ENCODE measurements at places on chromosomes 1 and 21.

DNA sequence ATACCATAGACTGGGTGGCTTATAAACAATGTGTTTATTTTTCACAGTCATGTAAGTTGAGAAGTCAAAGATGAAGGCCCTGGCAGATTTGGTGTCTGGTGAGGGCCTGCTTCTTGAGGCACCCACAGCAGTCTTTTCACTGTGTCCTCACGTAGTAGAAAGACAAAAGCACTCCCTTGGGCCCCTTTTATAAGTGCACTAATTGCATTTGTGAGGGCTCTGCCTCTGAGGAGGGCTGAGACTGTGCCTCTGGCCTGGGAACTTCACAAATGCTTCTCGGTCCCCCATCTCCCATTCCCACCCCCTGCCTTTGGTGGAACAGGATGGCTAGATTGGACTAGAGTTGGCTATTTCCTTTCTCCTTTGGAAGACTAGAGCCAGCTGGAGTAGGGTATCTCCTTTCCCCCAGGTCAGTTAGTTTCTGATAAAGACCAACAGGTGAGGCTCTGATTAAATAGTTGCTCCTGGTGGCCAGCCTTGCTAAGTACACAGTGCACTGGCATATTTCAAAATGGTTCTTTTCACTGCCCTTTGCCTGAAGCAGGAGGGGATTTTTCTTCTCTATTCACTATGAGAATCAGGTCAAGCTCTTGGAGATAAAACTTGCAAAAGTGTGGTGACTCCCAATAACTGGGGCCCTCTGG, 82.9 kb downstream of the PLPPR4 start:
- no peak for DNase-seq

DNA sequence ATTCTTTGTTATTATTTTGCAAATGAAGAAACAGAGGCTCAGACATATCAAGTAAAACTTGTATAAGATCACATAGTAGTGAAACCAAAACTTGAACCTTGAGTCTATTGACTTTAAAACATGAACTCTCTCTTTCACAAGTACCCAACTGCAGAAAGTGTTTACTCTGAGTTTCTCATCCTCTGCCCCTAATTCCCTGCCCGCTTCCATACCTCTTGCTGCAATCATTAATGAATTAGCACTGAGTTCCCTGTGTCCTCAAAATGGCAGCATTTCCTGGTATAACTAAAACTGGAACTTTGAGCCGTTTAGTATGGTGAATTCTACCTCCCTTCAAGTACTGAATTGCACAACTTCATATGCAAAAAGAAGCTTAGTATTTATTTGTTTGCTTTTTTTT, 147.7 kb upstream of the DNAH14 start:
- DNase-seq = no peak

GRCh38 chr1:56627636-56628039, 17.5 kb upstream of the PRKAA2 start:
- DNase-seq = no peak

DNA sequence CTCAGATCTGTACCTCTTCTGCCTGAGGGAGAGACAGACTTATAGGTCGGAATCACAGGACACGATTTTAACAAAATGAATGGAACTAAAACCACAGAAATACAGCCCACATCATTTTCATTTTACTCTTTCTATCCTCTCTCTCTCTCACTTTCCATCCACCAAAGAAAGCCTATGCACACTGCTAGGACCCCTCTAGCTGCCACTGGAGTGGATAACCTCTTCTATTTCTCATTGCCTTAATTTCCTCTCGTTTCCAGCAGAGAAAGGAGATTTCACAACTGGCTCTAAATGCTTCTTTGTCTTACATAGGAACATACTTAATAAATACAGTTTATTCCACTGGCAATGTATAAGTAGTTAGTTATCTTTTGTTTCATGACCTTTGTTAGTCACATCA, 867.8 kb upstream of the ADGRL4 start:
- DNase-seq = no peak

- DNase-seq = peak; percentile 8
Observed at GRCh38 chr1:101496109-101496508, 259.3 kb downstream of the S1PR1 start.

DNA sequence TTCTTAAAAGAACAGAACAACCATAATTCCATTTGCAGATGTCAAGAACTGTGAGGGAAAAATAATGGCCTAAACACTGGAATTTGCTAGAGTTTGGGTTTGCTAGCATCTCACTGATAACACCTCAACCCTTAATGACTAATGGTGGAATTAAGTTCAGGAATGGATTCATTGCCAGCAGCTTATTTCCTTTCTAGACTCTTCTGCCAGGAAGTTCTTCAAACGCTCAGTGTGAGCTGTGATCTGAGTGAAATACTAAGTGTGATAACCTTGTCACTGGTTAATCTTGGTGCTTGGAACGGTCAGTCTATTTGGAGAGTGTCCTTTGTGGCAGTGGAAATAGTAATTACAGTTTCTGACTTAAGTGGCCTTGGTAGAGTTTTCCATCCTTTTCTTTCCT, 21.6 kb upstream of the PLEKHM2 start:
- DNase-seq = no peak

GRCh38 chr1:17086751-17087150, 32.5 kb downstream of the PADI2 start:
- DNase-seq = no peak

GRCh38 chr1:180230791-180231505, 884 bp downstream of the LHX4 start:
- peak; percentile 32 for DNase-seq

DNA sequence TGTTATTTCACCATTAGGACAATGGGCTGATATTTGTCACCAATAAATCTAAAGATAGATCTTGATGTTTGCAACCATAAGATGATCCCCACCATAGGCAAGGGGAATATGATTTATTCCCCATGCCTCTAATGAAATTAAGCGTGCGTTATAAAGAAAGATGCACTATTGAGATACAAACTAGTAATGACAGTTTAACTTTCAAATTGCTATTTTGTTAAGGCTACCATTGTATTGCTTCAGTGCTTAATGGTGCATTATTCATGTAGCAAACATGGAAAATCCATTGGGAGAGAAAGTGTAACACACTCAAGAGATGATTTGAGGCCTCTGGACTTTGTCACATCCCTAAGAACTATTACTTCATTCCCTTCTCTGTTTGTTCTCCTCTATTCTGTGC, 108.9 kb upstream of the TRABD2B start:
- DNase-seq = no peak

GRCh38 chr1:218695525-218695924, 350.4 kb downstream of the TGFB2 start:
- DNase-seq = no peak

- DNase-seq = no peak
Observed at GRCh38 chr1:63915121-63915520, 141.3 kb downstream of the ROR1 start.

DNA sequence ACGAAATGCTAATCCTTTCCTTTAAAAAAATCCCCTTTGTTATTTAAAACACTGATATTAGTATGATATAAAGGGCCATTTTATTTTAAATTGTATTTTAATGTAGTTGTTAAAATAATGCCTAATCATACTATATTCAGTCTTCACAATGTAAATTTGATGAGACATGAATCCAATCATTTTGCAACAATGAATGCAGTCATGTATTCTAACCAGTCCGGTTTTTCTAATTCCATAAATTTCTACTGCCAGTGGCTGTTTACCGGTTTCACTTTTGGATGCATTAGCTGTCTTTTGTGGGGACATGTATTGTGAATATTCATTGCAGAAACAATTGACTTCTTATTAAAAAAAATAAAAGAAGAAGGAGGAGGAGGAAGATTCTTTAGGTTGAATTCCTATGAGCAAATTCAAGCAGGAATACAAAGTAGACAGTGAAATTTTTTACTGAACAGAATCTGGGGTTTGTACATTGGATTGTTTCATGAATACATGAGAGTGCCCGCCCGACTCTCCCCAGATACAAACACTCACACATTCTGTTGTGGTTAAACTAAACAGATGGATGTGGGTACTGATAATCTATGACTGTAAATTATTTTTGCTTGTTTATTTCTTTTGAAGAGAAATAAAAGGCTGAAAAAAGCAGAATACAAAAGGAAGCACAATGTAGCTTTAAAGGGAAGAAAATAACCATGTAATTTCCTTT, 624.8 kb upstream of the PTBP2 start:
- DNase-seq = no peak

DNA sequence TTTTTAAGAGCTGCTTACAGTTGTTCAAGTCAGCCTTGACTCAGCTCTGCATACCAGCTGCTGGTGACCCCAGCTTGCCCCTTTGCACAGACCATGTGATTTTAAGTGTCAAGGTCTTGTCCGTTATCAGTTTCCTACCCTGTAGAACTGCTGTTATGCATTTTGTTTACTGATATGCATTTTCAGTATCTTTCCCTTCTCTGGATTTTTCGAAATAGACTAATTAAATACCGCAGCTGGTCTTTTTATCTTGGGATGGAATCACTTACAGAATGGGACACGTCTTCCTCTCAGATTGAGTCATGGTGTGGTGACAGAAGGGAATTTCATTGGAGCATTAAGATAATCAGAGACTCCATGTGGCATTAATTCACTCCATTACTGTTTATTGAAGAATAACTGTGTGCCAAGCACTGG, 145.6 kb downstream of the FMN2 start:
- DNase-seq = no peak

- DNase-seq = no peak
Observed at GRCh38 chr1:68188060-68188538, 44.2 kb downstream of the WLS start.

DNA sequence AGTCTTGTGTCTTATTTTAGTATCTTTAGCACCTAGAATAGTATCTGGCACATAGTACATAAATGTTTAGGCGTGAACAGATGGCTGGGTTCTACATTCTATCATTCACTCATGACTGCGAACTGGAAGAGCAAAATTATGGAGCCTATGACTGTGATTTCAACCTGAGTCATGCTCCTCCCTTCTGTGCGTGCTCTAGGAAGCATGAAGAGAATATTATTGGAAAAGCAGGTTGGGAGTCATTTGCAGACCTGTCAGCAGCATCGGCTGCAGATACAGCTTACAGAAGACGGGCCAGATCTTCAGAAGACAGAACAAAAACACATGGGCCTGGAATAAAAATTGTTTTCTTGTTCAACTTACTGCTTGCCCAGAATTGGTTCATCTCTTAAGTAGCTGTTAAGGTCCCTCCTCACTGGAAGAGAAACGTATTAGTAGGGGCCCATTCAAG, 344.0 kb upstream of the USP24 start:
- no peak for DNase-seq

DNA sequence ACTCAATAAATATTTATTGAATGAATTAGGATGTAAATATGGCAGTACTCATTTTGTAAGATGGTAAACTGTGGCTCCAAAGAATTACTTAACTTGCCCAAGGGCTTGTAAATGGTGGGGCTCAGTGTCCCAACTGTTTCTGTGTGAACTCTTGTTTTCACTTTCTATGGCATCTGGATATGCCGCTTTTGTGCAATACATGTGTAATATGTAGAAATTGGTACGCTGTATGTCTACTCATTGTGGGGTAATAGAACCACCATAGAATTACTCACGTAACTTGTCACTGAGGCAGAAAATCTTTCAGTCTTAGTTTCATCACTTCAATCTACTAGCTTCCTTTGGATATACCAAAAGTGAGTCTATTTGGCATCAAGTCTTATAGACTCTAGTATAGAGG, 977 bp downstream of the PRPF3 start:
- DNase-seq = peak; percentile 31

GRCh38 chr1:29556657-29557056, 320.3 kb downstream of the PTPRU start:
- DNase-seq = no peak

- DNase-seq = no peak
Observed at GRCh38 chr1:64675718-64676345, 69.0 kb upstream of the RAVER2 start.

DNA sequence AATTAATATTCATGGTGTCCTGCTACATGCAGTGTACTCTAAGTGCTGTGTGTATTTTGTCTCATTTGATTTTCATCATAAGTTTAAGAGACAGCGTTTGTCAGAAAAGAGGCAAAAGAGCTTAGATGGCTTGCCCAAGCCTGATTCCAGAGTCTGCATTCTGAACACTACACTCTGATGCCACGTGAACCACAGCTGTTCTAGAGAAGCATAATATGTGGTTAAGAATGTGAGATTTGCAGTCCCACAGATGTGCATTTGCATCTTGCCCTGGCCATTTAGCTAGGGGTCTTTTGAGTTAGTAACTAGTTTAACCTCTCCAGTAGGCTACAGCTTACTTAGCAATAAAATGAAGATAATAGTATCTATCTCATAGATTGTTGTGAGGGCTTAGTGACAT, 9.2 kb upstream of the GADD45A start:
- no peak for DNase-seq

DNA sequence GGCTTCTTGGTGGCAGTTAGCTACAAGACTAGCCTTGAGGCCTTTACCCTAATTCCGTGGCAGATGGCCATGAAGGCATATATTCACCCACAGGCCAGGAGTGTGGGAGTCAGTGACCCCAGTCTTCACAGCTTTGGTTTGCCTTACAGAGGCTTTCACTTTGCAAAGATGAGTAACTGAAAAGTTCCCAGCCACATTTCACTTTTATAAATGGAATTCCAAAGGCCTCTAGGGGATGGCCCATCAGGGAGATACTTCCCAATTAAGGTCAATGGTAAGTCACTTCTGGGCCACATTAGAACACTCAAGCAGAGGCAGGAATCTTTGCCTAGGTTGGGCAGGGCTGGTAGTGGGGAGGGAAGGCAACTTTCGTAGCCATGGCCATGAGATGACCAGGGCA, 13.1 kb upstream of the HEYL start:
- DNase-seq = no peak

- no peak for DNase-seq
Observed at GRCh38 chr1:10007169-10007568, 10.1 kb downstream of the RBP7 start.

DNA sequence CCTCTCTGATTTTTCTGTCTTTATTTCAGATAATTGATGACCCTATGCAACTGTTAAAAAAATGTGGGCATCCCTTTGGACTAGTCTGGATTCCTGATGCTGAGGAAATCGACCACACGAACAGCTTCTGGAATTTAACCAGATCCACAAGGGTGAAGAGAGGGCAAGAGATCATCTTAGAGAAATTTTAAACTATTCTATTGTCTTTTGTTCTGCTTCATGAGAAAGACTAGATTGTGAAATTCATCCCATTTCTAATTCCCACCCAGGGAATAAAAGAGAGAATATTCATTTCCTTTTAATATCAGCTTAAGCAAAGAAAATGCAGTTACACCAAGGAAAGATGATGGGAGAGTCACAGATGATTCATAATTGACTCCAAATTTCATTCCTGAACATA, 71.8 kb downstream of the DUSP10 start:
- DNase-seq = no peak

DNA sequence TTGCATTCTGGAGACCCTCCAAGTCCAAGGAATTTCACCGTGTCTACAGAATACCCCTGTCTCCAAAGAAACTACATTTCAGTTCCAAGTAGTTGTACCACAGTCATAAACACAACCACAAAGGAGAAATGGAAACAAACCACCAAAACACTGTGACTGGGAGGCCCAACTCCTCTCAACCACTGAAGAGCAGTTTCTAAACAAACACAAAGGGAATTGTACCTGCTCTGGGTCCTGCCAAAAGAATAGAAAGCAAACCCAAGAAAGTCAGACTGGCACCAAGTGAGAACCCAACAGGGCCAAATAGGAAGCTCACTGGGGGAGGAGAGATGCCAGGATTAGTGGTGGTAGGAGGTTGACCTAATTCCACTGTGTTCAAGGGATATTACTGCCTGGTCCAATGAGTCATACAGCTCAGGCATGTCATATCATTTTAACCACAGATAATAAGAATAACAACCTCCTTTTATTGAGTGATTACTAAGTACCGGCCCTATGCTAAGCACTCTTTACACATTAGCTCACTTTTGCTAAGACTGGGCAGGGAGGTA, 123.9 kb upstream of the PPP2R5A start:
- DNase-seq = peak; percentile 12

Measured in stimulated activated CD4-positive, alpha-beta T cell treated with anti-CD3 and anti-CD28 coated beads, Interleukin-15, amount 100 ng/mL, for 24 hours (primary cell).